ENCODE measurements at places on chromosomes 11 and 22.

GRCh38 chr11:125256541-125257189 lies 92.1 kb downstream of the PKNOX2 start:
- DNase-seq: no peak

DNA sequence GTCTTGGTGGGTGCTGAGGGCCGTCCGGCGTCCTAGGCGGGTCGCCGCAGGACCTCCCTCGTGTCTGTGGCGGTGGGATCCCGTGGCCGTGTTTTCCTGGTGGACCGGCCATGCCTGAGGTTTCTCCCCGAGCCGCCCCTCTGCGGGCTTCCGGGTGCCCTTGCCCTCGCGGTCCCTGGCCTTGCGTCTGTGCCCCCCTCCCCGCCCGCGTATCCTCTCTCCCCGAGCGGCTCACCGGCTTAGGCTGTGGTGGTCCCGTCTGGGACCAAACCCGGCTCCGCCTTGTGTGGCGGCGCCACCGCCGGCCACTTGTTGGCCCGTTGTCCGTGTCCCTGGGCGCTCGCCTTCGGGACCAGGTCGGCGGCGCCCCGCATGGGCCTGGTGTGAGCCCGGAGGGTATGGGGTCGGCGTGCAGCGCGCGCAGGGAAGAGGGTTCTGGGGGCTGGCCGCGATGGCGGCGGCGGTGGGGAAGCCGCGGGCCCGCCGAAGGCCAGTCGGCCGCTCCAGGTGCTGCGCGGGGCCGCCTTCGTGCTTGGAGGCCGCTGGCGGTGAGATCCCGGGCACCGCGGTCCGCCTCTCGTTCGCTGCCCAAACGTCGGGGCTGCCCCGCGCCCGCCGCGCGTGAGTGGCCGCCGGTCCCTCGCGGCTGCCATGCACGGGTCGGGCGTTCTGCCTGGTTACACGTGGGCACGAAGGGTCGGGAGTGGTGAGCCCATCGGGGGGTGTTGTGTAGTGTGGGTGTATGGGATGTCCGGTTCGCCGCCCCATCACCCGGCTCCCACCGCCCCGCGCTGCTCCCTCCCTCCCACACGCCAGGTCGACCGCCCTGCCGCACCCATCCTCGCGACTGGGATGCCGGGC lies 3899.1 kb upstream of the OR11H1 start:
- DNase-seq: no peak

DNA sequence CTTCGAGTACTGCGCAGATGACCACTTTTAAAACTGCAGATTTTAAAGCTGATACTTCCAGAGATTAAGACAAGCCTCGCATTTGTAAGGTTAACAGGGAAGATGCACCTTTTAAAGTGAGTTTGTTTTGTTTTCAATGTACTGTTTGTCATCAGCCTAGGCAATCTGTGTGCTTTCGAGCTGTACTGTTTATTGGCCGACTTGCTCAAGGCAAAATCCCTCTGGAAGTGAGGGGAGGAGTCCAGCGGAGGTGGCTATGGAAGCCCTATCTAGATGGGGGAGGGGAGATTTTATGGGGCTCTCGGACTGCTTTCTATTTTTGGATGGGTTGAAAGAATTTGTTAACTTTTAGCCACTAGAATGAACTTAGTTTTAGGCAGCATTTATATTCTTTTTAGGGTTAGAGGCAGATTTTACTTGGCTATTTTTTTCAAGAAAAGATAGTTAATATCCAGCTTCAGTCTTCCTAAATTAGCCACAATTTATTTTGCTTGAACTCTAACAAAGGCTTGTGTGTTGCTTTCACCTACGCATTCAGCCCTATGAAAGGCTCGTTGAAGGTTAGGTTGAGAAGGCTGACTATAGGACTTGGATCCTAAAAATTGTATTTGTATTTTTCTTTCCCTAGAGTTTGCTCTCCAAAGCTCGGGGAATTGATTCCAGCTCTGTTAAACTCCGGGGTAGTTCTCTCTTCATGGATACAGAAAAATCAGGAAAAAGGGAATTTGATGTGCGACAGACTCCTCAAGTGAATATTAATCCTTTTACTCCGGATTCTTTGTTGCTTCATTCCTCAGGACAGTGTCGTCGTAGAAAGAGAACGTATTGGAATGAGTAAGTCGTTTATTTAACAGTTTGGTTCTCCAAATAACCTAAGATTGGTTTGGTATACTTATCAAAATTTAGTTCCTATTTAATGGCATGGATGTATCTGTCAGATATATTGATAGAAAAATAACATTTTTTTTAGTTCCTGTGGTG lies 2.1 kb downstream of the WEE1 start:
- DNase-seq: peak; percentile 50

- no peak for DNase-seq
Observed at GRCh38 chr11:45247433-45247832, 38.7 kb downstream of the SYT13 start.

DNA sequence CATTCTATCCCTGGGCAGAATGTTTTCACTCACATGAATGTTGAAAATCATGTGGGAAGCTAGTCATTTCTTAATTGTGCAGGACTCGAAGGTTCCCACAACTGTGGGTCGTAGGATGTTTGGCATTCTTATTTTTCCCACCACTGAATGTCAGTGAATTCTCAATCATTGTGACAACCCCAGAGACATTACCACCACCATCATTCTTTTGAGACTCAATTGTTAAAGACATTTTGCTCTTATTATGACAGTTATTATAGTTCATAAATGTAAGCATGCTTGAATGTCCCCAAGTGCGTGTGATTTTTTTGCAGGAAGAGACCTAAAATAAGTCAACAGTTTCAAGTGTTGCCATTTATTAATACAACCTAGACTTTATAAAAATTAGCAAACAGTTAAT lies 19.0 kb downstream of the PACS1 start:
- DNase-seq: no peak

DNA sequence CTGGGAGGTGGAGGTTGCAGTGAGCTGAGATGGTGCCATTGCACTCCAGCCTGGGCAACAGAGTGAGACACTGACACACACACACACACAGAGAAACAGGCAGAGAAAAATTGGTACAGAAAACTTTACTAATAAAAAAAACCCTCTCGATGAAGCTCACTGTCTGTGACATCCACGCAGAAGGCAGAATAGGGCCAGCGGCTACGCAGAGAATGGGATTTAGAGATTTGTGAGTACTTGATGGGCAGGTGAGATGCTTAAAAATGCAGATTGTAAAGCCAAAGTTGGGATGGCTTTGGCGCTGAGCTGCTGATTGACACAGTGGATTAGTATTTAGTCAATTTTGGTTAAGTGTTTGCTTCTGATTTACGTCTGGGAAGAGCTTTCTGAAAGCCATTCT lies 561.1 kb downstream of the TBC1D22A start:
- no peak for DNase-seq

DNA sequence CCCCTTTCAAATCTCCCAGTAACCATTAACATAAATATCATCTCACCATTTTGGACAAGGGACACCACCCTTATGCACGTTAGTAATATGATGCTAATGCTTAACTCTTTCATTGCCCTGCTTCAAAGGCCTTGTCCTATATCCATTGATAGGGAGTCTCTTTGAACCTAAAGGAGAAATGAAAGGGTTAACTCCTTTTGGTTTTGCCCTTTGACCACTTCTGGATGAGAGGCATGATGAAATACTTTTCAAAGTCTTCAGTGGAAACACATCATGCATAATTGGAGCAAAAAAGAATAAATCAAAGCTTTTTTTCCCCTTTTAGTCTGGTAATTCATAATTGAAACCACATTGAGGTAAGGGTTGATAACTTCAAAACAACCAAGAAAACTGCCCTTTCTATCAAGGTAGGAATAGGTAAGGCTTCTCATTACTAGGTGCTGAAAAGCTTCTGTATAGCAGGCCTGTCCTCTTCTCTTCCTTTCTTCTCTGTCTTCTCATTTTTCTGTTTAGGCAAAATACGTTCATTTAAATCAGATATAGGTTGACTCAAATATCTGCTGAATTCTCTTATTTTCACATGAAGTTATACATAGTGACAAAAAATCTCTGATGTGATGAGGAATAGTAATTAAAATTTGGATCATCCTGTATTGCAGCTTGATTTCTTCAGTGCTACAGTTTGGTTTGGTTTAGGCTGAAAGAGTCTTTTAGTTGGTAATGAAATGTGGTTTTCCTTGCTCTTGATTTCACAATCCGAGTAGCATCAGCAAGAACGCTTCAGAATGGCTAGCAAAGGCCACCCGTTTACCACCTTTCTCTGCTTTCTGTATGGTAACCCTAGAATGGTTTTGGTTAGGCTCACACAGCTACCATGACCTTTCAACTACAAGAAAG lies 94.8 kb downstream of the EXT2 start:
- DNase-seq: no peak

GRCh38 chr11:120629407-120630080 lies 118.0 kb downstream of the GRIK4 start:
- DNase-seq: peak; percentile 74

DNA sequence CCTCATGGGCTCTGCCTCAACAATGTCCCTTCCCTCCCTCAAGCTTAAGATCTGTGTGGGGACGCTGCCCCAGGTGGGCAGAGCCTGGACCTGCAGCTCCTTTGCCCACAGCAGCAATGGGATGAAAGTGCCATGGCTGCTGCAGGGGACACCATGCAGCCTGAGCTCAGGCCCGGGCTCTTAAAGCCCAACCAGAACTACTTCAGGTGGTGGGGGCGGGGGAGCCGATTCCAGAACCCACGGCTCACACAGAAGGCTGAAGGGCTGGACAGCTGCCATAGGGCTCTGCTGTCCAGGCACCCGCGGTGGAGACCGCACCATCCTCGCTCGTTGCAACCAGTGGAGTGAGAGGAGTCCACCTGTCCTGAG lies 12.5 kb downstream of the CHID1 start:
- DNase-seq: peak; percentile 58

- DNase-seq: no peak
Observed at GRCh38 chr22:37284805-37285355, 2.6 kb downstream of the CYTH4 start.

DNA sequence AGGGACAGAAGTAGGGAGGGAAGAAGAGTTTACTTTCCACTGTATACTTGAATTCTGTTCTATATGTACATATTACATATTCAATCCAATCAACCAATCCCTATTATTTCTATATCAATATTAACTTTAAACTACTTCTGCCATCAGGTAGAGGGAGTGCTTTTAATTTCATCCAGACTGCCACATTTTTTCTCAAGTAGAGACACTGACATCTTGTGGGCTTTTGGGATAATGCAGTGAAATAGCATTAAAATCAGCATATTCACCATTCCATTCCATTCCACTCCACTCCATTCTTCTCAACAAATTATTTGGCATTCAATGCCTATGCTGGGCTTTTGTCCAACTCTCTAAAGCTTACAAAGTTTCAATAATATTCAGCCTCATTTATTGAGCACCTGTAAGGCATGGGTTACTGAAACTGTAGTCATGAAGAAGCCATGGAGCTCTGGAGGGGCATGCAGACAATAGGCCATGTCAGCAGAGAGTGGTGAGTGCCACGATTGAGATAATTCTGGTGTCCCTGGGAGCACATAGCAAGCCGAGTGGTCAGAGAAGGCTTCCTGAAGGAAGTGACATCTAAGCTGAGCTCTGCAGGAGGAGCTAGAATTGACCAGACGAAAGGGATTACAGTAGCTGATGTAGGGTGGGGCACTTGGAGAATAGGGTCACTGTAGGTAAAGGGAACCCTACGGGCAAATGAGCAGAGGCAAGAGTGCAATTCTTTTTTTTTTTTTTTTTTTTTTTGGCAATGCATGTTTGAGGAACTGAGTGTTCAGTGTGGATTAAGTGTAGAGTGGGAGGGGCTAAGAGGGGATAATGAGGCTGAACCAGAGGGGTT lies 12.8 kb upstream of the CLPB start:
- no peak for DNase-seq

- DNase-seq: no peak
Observed at GRCh38 chr11:35337136-35337913, 82.0 kb downstream of the SLC1A2 start.

- no peak for DNase-seq
Observed at GRCh38 chr11:11895672-11896071, 53.9 kb downstream of the USP47 start.

DNA sequence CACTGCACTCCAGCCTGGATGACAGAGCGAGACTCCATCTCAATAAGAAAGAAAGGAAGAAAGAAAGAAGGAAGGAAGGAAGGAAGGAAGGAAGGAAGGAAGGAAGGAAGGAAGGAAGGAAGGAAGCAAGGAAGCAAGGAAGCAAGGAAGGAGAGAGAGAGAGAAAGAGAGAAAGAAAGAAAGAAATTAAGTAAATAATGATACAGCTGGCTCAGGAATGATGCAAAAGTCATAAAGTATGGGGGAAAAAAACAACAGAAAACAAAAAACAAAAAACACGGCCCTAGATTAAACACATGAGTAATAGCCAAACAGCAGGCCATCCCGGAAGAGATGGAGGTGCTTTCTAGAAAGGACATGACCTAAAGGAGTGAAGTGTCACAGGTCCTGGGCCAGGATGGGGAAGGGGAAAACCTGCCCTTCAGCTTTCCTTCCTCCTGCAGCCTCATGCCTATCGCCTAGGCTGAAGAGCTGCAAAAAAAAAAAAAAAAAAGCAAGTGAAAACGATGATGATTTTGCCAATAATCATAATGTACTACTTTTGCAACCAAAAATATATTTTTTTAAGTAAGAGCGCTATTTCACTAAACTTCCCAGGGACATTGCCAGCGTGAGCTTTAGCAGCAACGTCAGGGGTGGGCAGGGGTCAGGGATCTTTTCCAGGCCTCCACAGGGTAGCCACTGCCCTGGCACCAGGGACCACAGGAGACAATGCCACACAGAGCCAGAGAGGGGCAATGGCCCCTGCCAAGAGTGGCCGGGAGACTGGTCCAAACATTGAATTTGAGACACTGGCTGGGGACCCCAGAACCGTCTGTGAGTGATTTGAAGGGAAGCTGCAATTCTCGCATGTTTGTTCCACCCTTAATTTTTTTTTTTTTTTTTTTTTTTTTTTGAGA lies 28.2 kb upstream of the TMPRSS4 start:
- DNase-seq: no peak

- no peak for DNase-seq
Observed at GRCh38 chr11:59765068-59765735, 10.0 kb downstream of the STX3 start.

- no peak for DNase-seq
Observed at GRCh38 chr11:115724666-115725065, 220.5 kb upstream of the CADM1 start.

DNA sequence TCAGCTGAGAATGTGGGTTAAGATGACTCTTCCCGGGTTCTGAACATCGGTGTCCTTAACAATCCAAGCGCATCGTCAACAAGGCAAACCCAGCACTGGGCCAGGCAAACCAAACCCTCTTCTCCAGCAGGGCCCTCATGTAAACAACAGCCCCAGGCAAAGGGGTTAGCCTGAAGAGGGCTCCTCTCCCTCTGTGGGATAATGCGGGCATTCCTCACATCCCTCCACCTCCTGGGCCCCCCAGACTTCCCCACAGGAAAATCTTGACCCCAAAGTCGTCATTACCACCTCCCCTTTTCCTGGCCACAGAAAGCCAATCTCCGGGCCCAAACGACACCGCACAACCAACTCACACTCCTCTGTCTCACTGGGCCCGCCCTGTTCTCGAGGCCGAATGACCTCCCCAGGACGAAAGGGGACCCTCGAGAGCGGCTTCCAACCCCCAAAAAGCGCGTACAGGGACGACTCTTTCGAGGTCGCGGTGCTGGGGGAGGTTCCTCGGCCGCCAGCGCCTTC lies 566 bp downstream of the DDB1 start:
- DNase-seq: no peak

Measured in H9 (cell line).